SJSA1 (cell line): ENCODE measurements at places on chromosomes 1 and 21. TPM values are rescaled to one million over a fixed set of nuclear protein-coding genes. Genes with fewer than 3 reads are reported as not detected.

The RGS4 gene
- 3.4 and 5.4 TPM in 2 replicates for total RNA-seq

The VAV3 gene
- total RNA-seq = not detected in 2 replicates

The BCL2L15 gene
- 0.03 and 0.13 TPM in 2 replicates for total RNA-seq

The RHOC gene
- 555 and 570 TPM in 2 replicates for total RNA-seq

The S100A1 gene
- 0.32 TPM in 1 of 2 replicates, not detected in the other for total RNA-seq

The PWP2 gene
- total RNA-seq = 24.4 and 24.8 TPM in 2 replicates

The CDC14A gene
- total RNA-seq = 6.5 and 8.6 TPM in 2 replicates

The COL6A2 gene
- total RNA-seq = 310 and 333 TPM in 2 replicates

GRCh38 chr1:63779338-63780211 is 5.8 kb downstream of the ROR1 start:
- peak; percentile 77 for DNase-seq

- peak; percentile 74 for DNase-seq
These were observed 71.8 kb upstream of the ADAM30 start for GRCh38 chr1:119968068-119968492.

GRCh38 chr1:43524804-43525203 is 5.9 kb upstream of the PTPRF start:
- no peak for DNase-seq

DNA sequence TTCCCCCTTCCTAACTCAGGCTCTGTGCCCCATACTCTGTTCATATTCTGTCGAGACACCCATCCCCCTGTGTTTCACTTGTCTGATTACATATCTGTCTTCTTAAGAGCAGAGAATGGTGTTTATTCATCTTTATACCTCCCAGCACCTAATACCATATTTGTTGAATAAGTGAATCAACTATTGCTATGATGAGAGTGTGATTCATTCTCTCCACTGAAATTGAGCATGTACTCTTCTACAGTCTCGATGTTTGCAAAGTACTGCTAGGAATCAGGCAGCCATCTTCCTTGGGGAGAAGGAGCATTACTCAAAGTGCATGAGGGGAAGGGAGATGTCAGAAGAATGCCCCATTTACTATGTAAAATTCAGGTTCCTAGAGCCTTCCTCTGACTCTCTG is 27.0 kb downstream of the TBX15 start:
- no peak for DNase-seq

GRCh38 chr1:68216089-68216772 is 16.1 kb downstream of the WLS start:
- DNase-seq = no peak

DNA sequence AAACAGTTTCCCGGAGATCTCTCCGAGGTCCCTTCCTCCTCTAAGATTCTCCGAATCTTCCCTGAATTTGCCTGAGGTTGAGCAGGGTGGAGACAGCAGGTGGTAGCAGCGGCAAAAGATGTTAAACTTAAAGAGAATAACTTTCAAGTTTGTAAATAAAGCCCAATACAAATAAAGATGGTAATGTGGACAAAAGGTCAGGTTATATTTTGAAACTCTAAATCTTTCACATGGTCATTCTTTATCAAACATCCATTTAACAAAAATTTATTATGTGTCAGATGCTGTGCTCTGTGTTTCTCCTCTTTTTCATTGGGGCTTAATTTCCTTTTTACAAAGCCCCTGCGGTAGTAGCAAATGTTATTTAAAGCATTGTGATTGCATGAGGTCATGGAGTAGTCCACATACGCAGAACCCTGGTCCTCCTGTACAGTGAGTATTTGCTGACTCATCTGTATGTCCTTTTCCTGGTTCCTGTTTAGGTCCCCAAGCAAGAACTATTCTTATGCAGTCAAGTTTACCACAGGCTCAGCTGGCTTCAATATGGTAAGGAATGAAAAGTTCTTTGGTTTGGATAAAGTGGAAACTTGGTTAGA is 119.2 kb downstream of the ITSN1 start:
- DNase-seq = peak; percentile 81

DNA sequence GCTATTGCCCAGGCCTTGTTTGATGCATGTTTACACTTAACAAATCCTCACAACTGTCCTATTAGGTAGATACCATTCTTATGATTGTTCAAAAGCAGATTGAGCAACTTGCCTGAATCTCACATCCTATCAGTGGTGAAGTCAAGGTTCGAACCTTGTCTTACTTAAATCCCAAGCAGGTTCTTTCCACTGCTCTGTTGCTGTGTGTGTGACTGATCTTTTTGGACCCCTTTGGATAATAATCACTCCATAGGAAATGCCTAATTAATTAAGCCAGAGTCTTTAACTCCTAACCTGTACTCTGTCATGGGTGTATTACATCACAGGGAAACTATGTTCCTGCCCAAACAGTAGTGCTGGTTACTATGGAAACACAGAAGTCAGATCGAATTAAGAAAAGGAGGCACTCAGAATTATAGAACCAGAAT is 84.2 kb downstream of the SPATA46 start:
- DNase-seq = no peak

- no peak for DNase-seq
These were observed 8.0 kb upstream of the TMPRSS15 start for GRCh38 chr21:18411565-18411964.

- no peak for DNase-seq
These were observed 25.8 kb downstream of the INTS7 start for GRCh38 chr1:212009561-212009960.

DNA sequence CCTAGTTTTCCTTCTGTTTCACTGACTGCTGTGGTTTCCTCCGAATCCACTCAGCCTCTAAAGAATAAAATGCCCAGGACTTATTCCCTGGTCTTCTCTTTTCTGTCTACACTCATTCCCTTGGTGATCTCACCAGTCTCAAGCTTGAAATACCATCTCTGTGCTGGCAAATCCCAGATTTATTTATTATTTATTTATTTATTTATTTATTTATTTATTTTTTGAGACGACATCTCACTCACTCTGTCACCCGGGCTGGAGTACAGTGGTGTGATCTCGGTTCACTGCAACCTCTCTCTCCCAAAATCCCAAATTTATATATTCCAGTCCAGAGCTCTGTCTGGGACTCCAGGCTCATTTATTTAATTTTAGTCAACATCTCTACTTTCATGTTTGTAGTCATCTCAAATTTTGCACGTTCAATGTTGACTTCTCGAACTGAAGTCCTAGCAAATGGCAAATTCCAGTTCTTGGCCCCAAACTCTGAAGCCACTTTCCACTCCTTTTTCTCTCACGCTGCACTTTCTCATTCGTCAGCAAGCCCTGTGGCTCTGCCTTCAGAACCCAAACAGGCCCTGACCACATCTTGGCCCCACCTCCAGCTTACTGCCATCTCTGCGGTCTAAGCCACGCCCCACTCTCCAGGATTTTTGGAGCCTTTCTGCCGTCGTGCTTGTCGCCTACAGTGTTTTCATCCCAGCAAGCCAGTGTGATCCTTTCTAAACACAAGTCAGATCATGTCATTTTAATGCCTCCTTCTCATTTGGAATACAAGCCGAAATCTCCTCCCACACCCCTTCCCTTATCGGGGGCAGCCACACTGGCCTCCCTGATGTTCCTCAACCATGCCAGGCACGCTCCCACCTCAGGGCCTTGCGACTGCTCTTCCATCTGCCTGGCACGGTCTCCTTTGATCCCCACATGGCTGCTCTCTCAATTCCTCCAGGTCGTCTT is 14.2 kb upstream of the TENT5B start:
- peak; percentile 44 for DNase-seq

DNA sequence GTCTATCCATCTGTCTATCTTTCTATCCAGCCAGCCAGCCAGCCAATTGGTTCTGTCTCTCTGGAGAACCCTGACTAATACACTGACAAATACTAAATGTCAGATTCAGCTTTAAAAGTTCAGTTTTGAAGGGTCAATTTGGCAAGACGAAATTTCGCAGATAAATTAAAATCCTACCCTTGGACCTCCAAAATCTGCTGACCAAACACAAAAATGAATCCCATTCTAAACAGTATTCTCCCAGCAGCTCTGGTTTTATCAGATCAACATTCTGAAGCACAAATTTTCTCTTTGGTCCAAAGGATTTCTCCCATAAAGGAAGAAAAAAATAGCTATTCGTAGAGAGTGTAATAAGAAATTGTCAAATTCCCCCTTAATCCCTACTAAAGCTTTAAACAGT is 248.6 kb downstream of the RERE start:
- DNase-seq = no peak

GRCh38 chr1:218852527-218852926 is 321.2 kb upstream of the LYPLAL1 start:
- no peak for DNase-seq

DNA sequence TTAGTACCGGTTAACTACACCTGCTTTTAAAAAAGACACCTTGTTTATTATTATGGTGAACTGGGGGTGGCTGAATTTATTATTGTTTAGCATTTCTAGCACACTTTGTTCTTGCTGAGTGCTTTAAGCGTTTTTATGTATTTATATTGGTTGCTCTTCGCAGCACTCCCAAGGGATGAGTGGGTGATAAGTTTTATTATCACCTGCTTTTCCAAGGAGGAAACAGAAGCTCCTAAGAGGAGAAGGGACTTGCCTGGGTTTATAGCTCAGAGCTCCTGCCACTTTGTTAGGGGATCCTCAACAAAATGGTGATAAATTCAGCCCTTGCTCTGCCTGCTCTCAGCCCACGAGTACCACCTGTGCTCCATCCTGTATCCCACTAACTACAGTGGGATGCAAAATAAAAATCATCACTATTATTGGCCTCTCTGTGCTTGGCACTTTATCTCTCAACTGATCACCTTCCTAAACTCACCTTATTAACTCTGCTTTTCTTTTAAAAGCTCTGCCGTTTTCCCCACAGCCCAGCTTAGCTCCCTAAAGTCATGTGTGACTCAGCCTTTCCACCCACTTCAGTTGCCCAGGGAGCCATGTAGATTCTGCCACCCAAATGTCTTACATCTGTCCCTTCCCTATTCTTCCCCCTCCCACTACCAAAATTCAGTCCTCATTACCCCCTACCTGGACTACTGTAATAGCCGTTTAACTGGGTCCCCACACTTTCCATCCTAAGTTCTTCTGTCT is 44.5 kb downstream of the BCL9 start:
- DNase-seq = no peak

DNA sequence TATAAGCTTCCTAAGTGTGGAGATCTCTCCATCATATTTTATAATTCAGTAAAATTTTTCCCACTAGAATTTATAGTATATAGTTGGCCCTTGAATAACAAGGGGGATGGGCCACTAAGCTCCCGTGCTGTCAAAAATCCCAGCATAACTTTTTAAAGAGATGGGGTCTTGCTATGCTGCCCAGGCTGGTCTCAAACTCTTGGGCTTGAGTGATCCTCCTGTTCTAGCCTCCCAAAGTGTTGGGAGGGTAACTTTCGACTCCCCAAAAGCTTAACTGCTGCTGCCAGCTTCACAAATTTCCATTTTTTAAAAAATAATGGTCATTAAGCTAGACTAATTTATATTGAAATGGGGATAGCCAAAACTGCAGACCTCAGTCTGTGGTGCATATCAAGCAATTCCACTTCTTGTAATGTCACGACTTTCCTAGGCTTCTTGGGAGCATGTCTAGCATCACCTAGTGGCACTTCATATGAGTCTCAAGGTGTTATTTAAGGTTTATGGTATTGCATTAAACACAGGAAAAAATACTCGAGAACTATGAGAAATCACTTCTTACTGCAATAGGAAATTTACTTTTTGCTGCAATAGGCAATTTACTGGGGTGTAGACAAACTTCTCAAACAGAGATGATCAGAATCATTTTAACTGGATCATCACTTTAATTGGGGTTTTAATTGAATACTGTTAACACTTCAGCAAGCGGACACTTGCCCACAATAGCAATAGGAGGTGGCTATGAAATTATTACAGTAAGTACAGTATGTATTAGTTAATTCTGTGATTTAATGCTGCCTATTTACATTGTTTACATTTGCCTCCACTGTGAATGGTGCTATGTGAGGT is 19.3 kb upstream of the ACTA1 start:
- DNase-seq = no peak

GRCh38 chr1:100354971-100355394 is 2.7 kb downstream of the CDC14A start:
- DNase-seq = no peak

- DNase-seq = no peak
These were observed 30.6 kb downstream of the FYB2 start for GRCh38 chr1:56788588-56788987.

- DNase-seq = no peak
These were observed 53.5 kb upstream of the TENT5B start for GRCh38 chr1:27065999-27066630.

DNA sequence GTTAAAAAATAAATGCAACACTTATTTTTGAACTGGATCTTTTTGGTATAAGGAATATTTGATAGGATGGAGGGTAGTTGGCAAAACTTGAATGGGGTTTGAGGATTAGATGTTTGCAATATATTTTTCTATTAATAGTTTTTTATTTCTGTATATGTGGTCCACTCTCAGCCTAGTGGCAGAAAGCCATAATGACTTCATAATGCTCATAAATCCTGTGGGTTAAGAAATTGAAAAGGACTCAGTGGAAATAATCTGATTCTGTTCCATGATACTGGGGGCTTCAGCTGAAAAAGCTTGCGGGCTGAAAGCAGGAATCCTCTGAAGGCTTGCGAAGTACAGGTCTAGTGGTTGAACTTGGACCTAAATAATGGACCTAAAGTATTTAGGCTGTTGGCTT is 1028.6 kb upstream of the PRMT6 start:
- DNase-seq = no peak

- no peak for DNase-seq
These were observed 81.1 kb downstream of the NTPCR start for GRCh38 chr1:233031521-233031920.

- peak; percentile 66 for DNase-seq
These were observed 79.3 kb downstream of the HMCN1 start for GRCh38 chr1:185813401-185813979.

- DNase-seq = peak; percentile 53
These were observed 135.5 kb downstream of the MIS18A start for GRCh38 chr21:32143241-32143939.

DNA sequence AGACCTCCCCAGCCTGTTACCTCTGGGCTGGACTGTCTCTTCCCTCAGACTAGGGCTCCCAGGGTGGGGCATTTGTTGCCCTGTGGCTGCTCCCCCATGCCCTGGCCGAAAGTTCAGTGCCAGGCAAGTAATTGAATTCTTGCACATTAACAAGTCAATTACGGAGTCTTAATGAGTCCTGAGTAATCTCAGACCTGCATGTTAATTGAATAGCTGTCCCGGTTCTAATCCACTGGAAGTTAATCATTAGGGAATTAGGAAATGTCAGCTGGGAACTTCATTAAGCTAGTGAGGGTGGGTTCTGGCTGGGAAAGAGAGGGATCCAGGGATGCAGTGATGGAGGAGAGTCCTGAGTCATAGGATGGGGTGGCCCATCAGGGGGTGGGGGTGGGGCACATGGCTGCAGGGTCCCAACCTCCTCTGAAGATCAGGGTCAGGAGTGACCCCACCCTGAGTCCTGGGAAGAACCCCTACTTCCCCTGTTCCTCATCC is 47.1 kb upstream of the CSF3R start:
- DNase-seq = no peak

GRCh38 chr1:69842326-69842725 is 274.6 kb downstream of the LRRC7 start:
- no peak for DNase-seq
